ENCODE measurements at places on chromosomes 7 and 10. TPM values are rescaled to one million over a fixed set of nuclear protein-coding genes. Genes with fewer than 3 reads are reported as not detected.

Gene BEND7
- total RNA-seq, result 11.2 TPM

Gene FUOM
- 16.2 TPM for total RNA-seq

Gene SLC18A3
- total RNA-seq, result not detected

Gene GHRHR
- total RNA-seq, result not detected

Gene PKD2L1
- 0.03 TPM for total RNA-seq

Gene ELN
- total RNA-seq, result 0.08 TPM

Gene DYDC2
- total RNA-seq, result 0.07 TPM

Gene TMEM196
- not detected for total RNA-seq

Gene DIP2C
- total RNA-seq, result 9.4 TPM

Gene PPP1R9A
- total RNA-seq, result 3.1 TPM

Gene EMX2
- total RNA-seq, result not detected

Gene ZNRF2
- 7.2 TPM for total RNA-seq

Gene CYP26C1
- not detected for total RNA-seq

Gene HTRA1
- 57.5 TPM for total RNA-seq

Gene PRLHR
- not detected for total RNA-seq

Gene C10orf143
- total RNA-seq, result 0.83 TPM

Gene STEAP1B
- total RNA-seq, result 0.13 TPM

Gene GPR15LG
- not detected for total RNA-seq

Gene STEAP4
- total RNA-seq, result not detected

Gene PVRIG
- total RNA-seq, result not detected

Gene NPY
- total RNA-seq, result not detected

Gene PILRA
- total RNA-seq, result 3.8 TPM

Gene OGDHL
- 0.23 TPM for total RNA-seq

Gene HACD1
- 64.4 TPM for total RNA-seq

Gene SRPK2
- 32.0 TPM for total RNA-seq

Gene PALD1
- 8.0 TPM for total RNA-seq

Gene TRIP6
- total RNA-seq, result 57.2 TPM

Gene MDFIC
- 18.9 TPM for total RNA-seq

Gene FGFBP3
- total RNA-seq, result 2.7 TPM

Gene SPDYE1
- not detected for total RNA-seq

Gene STRIP2
- total RNA-seq, result 7.0 TPM

Gene NEUROG3
- not detected for total RNA-seq

Gene ACSM6
- not detected for total RNA-seq

Gene SYT15B
- 2.7 TPM for total RNA-seq

Gene VIPR2
- total RNA-seq, result not detected

Gene SPRN
- 0.25 TPM for total RNA-seq

Gene CALHM3
- total RNA-seq, result 0.60 TPM

Gene PIK3CG
- total RNA-seq, result not detected

Gene DKK1
- total RNA-seq, result 406 TPM

Gene PARP12
- total RNA-seq, result 23.6 TPM

Gene HSPA14
- 41.7 TPM for total RNA-seq

Gene ARHGEF35
- 0.26 TPM for total RNA-seq

Gene SPDYE8
- total RNA-seq, result not detected

Gene TRRAP
- total RNA-seq, result 15.0 TPM

Gene SH2B2
- total RNA-seq, result 2.6 TPM

Gene GNA12
- total RNA-seq, result 46.7 TPM

Gene PRKCQ
- 4.0 TPM for total RNA-seq

Gene SMARCD3
- 10.4 TPM for total RNA-seq

Gene NKX1-2
- total RNA-seq, result not detected

Gene EBLN1
- 0.21 TPM for total RNA-seq

Gene HOXA2
- 0.84 TPM for total RNA-seq

Measured in A549 treated with CORT108297 at 1 μM for 4 hours (cell line).